ENCODE measurements at places on chromosomes 7 and 10.

DNA sequence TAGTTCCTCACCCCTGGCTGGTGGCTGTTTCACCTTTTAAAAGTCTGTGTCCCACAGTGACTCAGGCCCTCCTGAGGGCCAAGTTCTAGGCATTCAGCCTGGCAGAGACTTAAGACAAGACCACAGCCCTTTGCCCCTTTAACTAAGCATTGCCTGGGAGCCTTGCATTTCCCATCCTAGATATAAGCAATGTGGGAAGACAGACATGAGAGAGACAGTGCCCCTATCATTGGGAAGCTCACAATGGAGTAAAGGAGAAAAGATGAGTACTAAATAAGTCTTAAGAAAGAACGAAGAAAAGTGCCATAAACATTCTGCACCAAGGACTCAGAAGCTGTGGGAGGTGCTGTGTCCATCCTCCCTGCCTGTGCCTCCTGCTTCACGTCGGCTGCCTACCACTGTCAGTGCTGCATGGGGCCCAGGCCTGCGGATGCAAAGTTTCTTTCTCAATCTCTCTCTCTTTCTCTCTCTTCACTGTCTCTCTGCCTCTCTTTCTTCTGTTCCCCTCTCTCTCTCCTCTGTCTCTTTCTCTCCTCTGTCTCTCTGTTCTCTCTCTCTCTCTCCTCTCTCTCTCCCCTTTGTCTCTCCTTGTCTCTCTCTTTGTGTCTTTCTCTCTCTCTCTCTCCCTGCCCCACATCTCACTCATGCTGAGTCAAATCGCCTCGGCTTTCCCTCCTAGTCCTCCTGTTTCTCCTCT is 21.5 kb downstream of the GPRIN2 start:
- no peak for DNase-seq

GRCh38 chr7:112447406-112447805 is 2.9 kb upstream of the IFRD1 start:
- DNase-seq = no peak

DNA sequence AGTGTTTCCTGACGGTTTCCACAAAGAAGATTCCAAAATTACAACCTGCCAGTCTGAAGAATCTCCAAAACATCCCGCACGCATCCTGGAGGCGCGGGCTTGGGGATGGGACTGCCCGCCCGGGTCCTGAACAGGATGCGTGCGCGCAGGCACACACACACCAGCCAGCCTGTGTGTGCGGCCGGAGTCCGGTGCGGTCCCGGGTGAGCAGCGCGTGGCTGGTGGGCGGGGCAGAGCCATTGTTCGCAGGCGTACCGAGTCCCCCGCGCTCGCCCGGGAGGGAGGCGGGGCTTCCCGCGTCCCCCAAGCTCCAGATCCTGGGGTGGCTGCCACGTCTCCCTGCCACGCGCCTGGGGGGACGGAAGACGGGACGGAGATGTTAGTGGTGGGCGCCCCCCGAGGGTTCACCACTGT is 675 bp upstream of the SCD start:
- no peak for DNase-seq

DNA sequence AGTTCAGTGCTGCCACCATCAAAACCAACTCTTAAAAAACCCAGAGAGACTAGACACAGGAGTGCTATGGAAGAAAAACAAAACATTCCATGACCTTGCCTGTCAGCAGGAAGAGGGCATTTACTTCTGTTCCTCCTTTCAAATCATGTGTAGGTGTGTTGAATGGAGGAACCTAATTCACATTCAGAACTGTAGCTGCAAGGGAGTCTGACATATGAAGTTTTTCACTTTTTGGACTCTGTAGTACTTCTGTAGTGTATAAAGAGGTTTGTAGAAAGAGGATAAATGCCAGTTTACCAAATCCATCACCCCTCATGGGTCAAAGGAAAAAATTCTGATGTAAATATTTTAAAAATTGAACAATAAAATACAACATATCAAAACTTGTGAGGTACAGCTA is 51.1 kb upstream of the SYPL1 start:
- DNase-seq = no peak

DNA sequence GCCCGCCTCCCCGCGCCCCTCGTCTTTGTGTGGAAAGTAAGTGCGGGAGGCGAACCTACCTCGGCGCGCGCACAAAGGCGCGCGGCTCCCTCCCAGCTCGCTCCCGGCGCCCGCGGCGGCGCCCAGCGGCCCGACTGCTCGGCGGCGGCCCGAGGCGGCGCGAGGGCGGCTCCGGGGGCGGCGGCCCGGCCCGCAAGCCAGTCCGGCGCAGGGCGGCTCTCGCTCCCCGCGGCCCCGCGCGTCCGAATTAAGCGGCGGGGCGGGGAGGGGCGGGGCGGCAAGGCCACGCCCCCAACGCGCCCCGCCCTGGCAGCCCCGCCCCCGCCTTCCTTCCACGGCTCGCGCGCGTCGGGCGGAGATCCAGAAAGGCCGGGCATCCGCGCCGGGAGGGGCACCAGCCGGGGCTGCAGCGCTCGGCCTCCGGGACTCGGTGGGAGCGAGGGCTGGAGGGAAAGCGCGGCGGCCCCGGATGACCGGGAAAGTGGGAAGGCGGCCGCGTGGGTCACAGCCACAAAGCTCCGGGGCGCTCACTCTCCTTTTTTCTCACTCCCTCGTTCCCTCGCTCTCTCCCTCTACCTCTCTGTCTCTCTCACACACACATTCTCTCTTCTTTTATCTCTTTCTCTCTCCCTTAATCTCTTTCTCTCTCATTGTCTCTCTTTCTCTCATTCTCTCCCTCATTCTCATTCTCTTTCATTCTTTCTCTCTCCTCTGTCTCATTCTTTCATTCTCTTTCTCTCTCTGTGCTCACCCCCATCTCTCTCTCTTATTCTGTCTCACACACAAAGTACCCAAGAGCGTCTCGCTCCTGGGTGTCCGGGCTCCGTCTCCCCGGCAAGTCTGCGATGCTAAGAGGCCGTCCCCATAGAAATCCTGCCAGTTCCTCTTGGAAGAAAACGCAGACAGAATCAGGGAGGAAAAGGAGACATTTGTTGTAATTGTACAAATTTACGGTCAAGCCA is 170.2 kb downstream of the FAM107B start:
- peak; percentile 6 for DNase-seq

DNA sequence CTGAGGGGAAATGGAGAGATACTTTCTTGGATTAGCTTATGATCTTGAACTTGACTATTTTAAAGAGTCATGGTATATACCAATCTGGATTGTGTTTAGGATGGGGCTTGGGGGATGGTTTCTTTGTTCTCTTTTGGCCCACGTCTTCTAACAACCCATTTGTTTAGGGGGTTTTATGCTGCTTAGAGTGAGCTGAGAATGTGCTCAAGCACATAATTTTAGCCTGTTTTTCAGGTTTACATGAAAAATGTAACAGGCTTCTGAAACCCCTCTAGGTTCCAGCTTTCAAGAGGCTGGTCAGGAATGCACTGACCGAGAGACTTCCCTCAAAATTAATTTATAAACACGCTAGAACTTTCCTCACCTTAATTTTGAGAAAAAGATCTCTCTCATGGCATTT is 94.3 kb downstream of the AUTS2 start:
- DNase-seq = no peak

DNA sequence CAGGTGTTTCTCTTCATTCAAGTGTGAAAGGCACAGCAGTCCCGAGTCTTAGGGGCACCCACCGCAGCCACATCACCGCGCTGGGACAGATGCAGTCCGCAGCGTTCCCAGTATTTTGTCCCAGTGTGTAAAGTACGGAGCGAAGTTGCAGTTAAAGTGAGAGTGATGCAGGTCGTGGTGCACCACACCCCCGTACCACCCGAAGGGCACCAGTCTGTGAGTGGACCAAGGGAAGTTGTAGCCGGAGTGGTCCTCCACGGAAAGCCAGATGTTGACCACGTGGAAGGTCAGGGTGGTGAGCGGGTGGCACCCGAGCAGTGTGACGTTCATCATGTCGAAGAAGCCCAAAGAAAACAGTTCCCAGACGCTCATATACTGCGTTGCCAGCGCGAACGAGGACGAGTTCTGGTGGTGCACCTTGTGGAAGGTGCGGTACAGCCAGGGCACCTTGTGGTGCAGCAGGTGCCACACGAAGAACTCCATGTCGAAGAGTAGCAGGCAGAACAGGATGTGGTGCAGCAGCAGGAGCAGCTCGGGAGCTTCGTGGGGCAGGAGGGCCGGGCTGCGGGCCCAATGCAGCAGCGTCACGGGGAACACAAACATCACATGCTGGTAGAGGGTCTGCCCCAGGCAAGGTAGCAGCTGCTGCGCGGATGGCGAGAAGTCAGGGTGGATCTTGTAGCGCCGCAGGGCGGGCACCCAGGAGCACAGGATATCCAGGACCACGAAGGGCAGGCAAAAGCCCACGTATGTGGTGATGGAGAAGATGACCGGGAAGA is 526 bp downstream of the CH25H start:
- no peak for DNase-seq

GRCh38 chr10:129891806-129892205 is 72.3 kb downstream of the EBF3 start:
- DNase-seq = no peak

GRCh38 chr10:124087672-124088634 is 5.4 kb downstream of the CHST15 start:
- DNase-seq = no peak

- DNase-seq = no peak
These were observed 635 bp downstream of the ZNF12 start for GRCh38 chr7:6705959-6706665.

- DNase-seq = no peak
These were observed 16.5 kb upstream of the ANTXRL start for GRCh38 chr10:46270086-46270811.

GRCh38 chr7:38448054-38448453 is 174.6 kb upstream of the TARP start:
- no peak for DNase-seq

GRCh38 chr10:121942749-121943416 is 15.1 kb upstream of the ATE1 start:
- DNase-seq = no peak

DNA sequence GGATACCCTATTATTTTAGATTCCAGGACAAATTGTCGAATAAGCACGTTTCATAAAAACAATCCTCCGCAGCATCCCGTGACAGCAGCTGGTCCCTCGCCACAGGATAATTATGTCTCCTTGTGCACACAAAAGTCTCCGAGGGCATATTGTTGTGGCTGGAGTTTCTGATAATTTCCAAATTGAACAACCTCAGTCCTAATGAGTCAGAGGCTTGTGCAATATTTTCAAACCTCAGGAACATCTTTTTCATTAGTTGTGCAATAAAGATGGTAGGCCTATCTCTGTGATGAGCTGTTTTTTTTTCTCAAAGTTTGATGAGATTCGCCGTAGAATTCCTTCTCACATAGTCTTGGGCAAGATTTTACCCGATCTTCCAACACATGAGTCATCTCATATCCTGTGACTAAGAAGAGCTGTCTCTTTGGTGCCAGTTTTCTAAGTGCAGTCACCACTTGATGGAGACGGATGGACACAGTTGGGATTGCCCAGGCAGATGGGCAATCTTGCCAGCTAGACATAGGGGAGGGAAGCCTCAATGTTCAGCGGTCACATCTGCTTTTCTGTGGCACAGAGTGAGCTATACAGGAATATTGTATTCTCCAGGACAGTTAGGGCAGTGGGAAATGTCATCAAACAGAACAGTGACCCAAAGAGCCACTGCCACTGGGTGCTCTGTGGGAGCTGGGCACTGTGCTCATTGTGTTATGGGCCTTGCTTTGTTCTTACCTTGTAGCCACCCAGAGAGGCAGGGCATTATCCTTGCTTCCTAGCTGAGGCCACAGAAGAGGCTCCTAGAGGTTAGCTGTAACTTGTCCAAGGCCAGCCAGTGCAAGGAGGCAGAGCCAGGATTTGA is 7.8 kb downstream of the HTRA1 start:
- DNase-seq = no peak

DNA sequence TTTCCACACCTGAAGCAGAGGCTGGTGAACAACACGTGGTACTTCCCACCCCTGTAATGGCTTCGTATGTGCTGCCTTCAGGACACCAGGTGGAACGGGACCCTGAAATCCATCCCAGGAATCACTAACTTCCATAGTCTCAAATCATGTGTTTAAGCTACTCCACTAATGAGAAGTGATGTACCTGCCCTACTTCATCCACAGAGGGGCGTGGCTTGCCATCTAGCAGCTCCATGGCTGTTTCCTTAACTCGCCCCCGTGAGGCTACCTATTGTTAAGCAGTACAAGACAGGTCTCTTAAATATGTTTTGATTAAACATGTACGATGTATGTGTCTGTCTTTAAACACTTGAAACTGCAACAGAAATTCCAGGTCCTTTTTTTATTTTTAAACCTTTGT is 31.8 kb downstream of the ARL3 start:
- no peak for DNase-seq

- no peak for DNase-seq
These were observed 540.1 kb upstream of the FZD8 start for GRCh38 chr10:36182179-36182566.

GRCh38 chr7:50358779-50359178 is 54.3 kb downstream of the IKZF1 start:
- no peak for DNase-seq

DNA sequence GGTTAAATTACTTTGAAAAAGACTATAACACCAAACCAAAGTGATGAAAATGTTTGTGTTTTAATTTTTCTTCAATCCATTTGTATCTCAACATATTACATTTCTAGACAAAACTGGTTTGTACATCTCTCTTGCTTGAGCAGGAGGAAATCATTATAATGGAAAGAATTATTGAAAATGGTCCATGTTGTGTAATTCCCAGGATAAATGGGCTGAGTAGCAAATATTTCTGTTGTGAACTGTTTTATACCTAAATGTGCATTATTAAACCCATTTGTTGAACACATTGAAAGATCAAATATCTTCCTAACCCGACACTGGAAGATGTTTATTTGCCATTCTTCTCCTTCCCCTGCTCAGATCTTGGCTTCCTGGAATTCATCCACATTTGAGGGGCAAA is 14.1 kb upstream of the CDK6 start:
- DNase-seq = no peak

DNA sequence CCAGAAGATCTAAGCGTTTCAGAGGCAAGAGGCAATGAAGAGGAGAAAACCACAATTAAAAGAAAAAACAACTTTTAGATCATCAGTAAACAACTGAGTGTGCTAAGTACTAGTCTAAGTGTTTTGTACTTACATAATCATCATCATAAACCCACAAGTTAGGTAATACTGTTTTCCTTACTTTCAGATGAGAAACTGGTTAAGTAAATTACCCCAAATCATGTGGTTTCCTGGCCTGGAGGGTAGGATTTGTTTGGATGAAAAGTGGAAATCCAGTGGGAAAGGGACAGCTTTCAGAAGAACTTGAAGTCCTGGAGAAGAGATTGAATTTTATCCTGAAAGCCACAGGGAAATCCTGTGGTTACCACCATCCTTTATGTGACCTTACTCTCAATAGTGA is 463.3 kb downstream of the LRMDA start:
- DNase-seq = no peak

- DNase-seq = no peak
These were observed 51.0 kb downstream of the CFAP46 start for GRCh38 chr10:132891368-132891767.
